Stimulated activated CD4-positive, alpha-beta T cell treated with anti-CD3 and anti-CD28 coated beads, Interleukin-2, amount 100 ng/mL, for 4 hours (primary cell): ENCODE measurements at places on chromosomes 6 and 20.
A peak's percentile ranks its signal among the peaks of the same experiment; 100 is the strongest.

DNA sequence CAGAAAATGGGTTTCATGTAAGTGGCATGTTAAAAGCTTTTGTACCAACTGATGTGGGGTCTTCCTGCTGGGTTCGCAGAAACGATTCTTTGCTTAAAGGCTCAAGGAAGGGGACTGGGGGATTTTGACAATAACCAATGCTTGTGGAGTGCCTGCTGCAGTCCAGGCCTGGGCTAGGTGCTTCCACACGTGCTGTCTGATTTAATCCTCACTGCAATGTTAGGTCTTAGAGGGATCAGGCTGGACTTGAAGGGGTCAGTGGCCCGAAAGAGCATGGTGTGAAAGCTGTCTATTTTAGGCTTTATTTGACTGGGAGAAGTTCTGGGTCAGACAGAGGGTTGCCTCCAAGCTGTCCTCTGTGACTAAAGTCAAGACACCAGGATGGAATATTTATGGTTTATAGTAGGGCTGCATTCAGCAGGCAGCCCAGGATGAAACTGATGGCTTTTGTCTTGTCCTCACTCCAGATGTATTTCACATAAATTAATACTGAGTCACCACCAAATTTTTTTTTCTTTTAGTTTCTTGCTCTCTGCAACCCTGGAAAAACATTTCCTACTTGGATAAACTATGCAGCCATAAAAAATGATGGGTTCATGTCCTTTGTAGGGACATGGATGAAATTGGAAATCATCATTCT lies 219.1 kb downstream of the ZMYND8 start:
- no peak for DNase-seq

DNA sequence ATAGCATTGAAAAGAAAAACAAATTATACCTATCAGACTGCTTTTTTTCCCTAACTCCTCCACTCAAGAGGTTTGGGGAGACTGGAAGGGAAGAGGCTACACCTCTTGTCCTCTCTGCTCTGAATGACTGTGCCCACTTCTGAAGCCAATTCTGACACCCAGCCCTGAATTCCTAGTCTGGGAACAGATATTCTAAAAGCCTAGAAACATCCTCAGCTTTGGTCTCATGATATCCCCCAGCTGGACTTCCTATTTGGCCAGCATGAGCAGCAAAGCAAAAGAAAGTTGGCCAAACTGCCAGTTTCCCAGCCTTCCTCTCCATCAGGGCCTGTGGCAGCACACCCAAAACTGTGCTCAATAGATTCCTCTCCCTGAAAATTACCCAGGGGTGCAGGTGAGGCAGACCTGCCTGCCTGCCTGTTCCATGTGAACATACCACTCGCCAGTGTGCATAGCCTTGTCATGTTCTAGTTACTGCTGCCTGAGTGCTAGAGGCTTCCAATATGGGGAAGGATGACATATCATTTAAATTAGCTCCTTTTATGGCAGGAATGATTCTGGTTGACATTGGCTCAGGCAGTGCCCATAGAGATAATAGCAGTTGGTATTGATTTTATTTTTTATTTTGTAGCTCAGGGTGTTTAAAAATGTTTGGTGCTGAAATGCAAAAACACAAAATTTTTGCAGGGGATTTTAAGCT lies 152.1 kb upstream of the RIN2 start:
- DNase-seq, result no peak

DNA sequence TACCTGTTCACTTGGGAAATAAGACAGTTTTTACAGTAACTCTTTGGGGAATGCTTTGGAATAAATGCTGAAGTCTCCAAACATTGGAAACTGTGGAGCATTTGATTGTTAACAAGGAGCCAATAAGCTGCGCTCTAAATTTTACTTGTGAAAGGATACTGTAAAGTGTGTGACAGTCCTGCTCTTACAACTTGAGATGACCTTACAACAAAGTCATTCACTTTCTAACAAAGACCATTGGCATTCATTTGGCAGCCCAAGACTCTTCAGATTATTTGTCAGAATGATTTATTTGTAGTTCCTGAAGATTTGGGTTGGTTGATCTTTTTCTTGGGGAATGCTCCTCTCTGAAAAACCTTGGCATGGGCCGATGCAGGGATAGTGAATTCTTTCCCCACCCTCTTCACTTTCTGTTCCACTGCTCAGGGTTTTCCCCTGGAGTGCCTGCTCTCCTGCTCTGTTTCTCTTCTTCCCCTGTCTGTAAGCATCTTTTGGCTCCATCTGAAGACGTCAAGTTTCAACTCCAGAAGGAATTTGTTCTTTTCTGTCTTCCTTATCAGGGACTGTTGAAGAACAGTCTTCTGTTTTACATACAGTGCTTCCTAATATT lies 116.4 kb downstream of the AKAP7 start:
- DNase-seq, result no peak

- DNase-seq, result no peak
Measured at GRCh38 chr20:8627340-8628004, 441.4 kb upstream of the PLCB4 start.

DNA sequence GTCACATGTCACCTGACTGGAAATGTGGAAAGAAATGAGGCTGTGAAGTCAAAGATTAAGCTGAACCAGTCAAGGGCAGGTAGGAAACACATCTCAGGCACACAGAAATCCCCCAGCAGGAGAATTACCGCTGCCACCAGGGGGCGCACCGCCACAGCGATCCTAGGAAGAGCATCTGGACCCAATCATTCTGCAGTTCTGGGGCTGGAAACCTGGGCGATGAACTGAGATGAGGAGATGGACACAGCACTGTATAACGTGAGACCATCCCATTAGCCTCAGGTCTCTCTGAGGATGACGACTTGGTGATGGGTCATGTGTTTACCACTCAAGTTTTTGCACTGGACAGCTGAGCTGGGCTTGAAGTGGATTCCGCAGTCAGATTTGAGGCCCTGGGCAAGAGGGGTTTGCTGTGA lies 6.5 kb upstream of the SLC24A3 start:
- peak; percentile 16 for DNase-seq

- no peak for DNase-seq
Measured at GRCh38 chr6:84709121-84709520, 55.3 kb downstream of the TBX18 start.

DNA sequence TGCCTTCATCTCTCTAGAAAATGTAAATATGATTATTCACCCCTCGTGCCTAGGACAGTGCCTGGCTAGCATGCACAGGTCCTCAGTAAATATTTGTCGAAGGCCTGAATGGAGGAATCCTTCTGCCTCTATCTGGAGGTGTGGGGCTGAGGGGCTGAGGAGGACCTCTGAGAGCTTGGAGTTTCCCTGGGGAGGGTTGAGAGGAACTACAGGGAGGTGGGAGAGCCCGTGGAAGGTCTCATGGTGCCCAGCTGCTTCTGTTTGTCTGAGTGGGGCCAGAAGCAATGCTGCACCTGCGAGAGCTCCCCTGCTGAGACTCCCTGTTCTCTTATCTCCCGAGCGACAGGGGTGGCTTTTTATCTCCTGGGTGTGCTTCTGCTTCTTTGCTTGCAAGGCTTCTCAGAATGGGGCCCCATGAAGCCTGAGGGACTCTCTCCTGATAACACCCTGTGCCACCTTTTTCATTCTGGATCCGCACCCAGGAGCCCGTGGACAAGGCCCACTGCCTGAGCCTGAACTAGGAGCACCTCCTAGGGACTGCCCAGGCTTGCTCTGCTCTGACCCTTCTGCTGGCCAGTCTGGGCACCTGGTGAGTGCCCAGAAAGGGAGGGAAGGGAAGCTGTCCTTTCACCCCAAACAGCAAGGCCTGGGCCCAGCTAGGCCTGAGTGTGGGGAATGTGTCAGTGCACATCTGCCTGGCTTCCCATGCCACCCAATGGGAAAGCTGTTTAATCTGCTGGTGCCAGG lies 2.4 kb downstream of the SLC29A1 start:
- no peak for DNase-seq

- no peak for DNase-seq
Measured at GRCh38 chr6:112300896-112301295, 46.2 kb upstream of the RFPL4B start.

GRCh38 chr6:108113557-108114519 lies 39.3 kb upstream of the OSTM1 start:
- DNase-seq, result no peak

GRCh38 chr20:6848041-6848440 lies 80.6 kb downstream of the BMP2 start:
- no peak for DNase-seq

GRCh38 chr20:18831830-18832499 lies 18.4 kb downstream of the SCP2D1 start:
- DNase-seq, result no peak

GRCh38 chr6:90098001-90098531 lies 198.6 kb downstream of the BACH2 start:
- DNase-seq, result no peak

GRCh38 chr20:45841407-45842129 lies 8.0 kb downstream of the SNX21 start:
- no peak for DNase-seq

DNA sequence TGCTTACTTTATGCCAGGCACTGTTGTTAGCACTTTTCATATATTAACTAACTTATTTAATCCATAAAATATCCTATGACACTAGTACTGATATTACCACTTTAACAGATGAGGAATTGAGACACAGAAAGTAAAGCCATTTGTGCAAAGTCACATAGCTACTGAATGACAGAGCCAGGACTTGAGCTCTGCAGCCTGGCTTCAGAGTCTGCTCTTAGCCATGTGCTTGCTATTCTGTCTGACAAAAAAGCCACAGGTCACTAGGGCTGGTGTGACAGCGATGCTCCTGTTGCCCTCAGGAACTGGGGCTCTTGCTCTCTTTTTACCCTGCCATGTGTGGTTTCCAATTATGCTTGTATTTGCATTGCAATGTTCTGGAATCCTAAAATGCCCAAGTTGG lies 44.7 kb upstream of the RNF8 start:
- no peak for DNase-seq

DNA sequence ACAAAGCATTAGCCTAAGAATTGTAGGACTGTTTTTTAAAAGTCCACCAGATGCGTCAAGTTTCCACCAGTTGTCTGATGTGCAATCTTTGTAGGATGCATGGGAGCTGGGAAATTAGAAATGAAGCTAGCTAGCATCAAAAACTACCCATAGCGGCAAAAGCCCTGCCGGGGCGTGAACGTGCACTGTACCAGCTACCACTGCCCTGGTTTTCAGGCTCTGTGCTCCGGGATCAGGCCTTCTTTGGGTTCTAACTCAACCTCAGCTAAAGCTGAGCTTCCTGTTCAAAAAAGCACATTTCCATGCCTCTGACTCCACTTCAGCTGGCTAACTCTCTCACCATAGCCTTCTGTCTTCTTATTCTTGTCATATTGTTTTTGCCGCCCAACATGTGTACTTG lies 26.9 kb upstream of the FUCA2 start:
- DNase-seq, result no peak

DNA sequence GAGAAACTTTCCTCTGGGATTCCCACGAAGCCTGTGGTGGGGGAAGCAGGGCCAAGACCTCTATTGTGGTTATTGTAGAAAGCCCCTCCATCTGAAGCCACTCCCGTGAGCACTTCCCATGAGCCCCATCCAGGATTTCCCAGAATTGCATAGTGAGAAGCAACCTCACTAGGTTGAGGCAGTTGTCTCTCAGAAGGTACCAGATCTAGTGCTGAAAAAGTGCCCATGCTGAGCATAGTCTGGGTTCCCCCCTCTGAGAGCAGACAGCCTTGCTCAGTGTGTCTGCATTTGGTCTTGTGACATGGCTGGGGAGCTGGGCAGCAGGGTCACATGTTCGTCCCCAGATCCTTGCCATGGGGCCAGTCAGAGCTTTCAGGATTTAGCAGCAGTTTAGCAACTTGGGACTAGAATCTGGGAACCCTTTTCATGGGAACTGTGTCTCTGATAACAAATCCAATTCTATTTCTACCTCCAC lies 38.6 kb downstream of the SLC9A8 start:
- no peak for DNase-seq

DNA sequence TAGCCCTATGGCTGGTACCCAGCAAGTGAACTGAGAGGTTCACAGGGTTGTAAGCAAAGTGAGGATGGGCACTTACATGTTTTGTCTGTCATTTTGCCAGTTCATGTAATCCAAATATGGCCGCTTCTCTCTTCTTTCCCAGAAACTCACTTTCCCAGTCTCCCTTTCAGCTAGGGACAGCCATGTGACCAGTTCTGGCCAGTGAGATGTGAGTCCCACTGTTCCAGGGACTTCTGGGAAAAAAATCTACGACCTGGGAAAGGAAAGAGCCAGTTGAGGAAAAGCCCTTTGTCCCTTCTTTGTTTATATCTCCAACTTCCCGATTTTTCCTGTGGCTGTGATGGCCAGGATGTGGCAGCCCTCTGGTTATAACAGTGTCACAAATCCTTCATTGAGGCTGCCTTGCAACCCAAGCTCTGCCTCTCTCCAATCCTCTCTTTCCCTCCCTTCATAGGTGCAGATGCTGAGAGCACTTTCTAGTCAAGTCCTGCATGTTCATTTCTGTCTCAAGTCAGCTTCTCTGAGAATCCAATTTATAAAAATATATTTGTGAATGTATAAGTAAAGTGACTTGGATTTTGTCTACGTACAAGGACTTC lies 148.6 kb upstream of the ZFP64 start:
- no peak for DNase-seq

- DNase-seq, result no peak
Measured at GRCh38 chr6:121695329-121695728, 259.9 kb downstream of the GJA1 start.

- no peak for DNase-seq
Measured at GRCh38 chr6:158009114-158009891, 27.6 kb downstream of the SYNJ2 start.

DNA sequence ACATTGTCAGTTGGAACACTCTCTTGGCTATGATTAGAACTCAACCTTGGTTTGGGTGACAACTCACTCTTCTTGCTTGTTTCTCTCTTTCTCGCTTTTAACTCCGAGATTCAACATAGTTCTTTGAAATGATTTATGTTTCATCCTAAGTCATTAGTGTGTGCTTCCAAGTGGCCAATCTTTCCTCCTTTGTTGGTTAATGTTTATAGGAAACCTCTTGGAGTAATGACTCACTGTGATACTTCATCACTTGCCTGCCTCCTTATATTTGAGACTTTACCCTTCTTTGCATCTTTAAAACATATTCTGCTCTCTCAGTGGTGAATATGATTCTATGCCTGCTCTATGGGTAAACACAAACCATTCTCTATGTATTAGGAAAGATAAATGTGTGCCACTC lies 279.7 kb upstream of the FLRT3 start:
- no peak for DNase-seq
